ENCODE measurements at places on chromosomes 16 and 17. TPM values are rescaled to one million over a fixed set of nuclear protein-coding genes. Genes with fewer than 3 reads are reported as not detected.
A peak's percentile ranks its signal among the peaks of the same experiment; 100 is the strongest.

DNA sequence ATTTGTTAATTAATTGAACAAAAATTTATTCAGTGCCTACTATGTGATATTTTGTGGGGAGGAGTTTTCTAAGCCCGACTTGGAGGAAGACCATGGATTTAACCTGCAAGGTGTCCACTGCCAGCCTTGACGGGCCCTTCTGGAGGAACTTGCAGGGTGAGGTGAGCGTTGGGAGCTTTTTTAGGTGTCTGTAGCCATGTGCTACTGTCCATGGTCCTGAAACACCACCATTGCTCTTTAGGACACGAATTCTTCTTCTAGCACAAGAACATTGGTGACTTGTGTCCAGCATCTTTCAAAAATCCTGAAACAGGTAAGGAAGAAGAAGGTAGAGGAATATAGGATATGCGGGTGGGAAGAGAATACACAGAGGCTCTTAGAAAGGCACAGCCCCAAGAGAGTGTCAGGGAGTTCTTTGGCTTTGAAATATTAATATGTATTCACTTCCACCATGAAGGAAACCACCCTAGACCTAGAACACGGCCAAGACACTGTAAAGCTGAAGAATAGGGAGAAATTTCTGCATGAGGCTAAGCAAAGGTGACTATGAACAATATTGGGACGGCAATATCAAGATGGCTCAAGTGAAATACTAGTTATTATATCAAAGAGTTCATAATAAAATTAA lies 27.9 kb upstream of the OR4D1 start:
- peak; percentile 55 for DNase-seq

The GCSH gene
- total RNA-seq, result 22.2 TPM

DNA sequence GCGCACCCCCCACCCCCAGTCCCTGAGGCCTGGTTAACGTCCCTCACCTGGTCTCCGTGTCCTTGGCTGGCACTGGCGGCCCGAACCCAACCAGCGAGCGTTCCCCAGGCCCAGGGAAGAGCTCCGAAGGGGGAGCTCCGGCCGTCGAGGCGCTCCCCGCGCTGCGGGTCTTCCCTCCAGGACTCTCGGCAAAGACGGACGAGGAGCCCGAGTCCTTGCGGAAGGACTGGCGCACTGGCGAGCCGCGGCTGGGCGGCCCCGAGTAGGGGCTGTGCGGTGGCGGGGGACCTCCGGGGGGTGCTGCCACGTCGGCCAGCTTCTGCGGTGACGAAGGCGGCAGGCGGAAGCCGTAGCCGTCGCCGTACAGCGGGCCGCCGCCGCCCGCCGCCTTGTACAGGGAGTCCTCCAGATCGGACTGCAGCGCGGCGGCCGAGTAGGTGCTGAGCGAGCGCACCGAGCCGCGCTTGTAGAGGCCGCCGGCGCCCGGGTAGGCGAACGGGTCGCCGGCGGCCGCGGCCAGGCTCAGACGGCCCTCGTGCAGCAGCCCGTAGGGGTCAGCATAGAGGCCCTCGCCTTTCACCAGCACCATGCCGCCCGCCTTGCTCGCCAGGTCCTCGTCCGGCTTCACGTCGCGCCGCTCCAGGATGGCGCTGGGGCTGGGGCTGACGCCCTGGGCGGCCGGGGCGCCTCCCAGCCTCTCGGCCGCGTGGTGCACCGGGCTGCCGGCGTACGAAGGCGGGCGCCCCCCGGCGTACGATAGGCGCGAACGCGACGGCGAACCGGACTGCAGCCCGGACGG lies 44.1 kb downstream of the SRCIN1 start:
- DNase-seq, result no peak

The PMP22 gene
- total RNA-seq, result 165 TPM

- no peak for DNase-seq
Measured at GRCh38 chr17:4235372-4236279, 28.2 kb downstream of the ANKFY1 start.

GRCh38 chr17:30347488-30347887 lies 13.6 kb upstream of the TMIGD1 start:
- no peak for DNase-seq

The CYGB gene
- total RNA-seq, result 13.7 TPM

The HASPIN gene
- 1.9 TPM for total RNA-seq

The ABCC12 gene
- not detected for total RNA-seq

DNA sequence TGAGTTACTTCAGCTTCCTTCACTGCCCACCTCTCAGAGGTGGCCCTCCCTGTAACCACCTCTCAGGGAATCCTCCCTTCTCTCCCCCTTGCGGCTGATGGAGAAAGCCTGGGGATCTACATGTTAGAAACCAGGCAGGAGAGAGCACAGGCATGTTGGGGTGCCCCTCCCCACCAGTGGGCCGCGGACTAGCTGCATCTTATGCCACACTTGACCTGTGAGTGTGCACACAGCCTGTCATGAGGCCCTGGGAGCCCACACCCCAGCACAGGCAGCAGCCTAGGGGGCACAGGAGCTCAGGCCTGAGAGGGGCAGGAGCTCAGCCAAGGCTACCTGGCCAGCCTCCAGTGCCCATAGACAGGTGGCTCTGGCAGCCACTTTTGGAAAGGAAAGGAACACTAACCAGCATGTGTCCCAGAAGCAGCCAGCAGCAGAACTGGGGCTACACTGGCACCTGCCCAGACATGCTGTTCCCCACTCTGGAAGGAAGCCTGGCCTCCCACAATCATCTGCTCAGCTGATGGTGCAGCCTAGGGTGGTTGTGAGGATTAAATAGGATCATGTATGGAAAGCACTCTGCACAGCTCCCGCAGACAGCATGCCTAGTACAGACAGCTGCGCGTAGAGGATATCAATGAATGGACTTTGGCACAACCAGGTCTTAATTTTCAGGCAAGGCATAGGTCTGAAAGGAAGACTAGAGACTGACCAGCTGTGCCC lies 60.5 kb downstream of the TMEM132E start:
- no peak for DNase-seq

DNA sequence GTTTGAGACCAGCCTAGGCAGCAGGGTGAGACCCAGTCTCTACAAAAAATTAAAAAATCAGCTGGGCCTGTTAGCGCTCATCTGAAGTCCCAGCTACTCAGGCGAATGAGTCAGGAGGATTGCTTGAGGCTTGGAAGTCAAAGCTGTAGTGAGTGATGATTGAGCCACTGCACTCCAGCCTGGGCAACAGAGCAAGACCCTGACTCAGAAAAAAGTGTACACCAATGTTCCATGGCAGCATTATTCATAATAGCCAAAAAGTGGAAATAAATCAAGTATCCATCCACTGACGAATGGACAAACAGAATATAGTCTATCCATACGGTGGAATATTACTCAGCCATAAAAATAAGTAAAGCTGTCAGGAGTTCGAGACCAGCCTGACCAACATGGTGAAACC lies 2.6 kb downstream of the NMRAL1 start:
- DNase-seq, result no peak

The MYH2 gene
- total RNA-seq, result 0.05 TPM

GRCh38 chr17:79799174-79799537 lies 2.3 kb upstream of the CBX8 start:
- DNase-seq, result no peak

DNA sequence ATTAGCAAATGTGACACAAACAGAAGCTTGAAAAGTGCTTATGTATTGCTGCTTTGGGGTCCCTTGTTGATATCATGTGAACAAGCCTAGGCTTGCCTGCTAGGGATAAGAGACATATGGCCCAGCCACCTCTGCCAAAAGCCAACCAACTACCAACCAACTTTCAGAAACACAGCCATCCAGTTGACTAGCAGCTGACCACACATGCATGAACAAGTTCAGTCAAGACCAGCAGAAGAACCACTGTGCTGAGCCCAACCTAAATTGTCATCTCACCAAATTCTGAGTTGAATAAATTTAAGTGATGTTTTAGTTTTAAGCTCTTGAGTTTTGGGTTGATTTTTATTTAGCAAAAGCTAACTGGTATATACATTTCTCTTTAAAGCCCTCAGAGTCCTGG lies 3.5 kb downstream of the ERN2 start:
- DNase-seq, result no peak

DNA sequence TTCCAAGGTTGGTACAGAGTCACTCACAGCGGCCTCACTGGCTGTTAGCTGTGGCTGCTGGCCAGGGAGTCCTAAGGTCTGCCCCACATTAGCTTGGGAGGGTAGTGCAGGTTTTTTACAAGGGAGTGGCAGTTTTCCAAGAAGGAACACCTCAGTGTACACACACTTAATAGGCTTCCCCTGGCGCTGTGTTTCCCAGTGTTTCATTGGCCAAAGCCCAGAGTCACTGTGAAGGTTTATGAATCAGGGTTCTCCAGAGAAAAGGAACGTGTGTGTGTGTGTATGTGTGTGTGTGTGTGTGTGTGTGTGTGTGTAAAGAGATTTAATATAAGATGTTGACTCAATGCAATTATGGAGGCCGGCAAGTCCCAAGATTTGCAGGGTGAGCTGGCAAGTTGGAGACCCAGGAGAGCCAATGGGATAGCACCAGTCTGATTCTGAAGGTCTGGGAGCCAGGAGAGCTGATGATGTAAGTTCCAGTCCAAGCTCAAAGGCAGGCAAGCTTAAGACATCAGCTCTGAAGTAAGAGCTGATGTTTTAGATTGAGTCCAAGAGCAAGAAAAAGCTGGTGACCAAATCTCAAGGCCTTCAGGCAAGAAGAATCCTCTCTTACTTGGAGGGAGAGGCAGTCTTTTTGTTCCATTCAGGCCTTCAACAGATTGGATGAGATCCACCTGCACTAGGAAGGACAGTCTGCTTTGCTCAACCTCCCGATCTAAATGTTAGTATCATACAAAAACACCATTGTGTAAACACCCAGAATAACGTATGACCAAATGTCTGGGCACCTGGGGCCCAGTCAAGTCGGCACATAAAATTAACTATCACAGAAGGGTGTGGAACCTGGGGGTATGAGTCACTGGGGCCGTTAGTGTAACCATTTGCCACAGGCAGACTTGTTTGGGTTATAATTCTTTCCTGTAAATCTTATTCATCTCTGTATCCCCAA lies 206.8 kb downstream of the PRKCA start:
- no peak for DNase-seq

The PLEKHM1 gene
- 96.9 TPM for total RNA-seq

DNA sequence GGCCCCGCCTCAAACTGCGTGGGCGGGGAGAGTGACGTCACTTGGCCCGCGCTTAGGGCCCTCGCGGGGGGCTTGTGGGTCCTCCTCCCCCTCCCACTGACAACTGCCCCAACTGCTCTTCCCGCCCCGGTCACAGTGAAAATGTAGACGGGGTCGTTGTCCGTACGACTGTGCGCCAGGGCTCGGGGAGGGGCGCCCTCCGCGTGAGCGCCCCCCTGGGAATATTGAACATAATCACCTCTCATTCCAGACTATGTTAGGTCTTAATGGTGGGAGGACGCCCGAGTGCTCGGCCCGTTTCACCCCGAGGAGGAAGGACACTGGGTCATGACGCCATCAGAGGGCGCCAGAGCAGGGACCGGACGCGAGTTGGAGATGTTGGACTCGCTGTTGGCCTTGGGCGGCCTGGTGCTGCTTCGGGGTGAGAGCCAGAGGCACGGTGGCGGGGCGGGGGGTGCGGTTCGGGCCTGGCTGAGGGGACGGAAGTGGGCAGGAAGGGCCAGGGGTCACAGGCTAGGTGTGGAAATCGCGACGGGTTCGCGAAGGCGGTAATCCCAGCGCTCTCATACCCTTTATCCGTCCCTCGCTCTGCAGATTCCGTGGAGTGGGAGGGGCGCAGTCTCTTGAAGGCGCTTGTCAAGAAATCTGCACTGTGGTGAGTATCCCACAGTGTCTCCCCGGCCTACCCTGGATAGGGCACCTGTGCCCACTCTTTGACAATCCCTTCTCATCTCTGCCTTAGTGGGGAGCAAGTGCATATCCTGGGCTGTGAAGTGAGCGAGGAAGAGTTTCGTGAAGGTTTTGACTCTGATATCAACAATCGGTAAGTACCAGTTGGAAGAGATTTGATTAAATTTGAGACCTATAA lies at the start of gene ELP5:
TSS of gene ELP5 (plus strand) at position 40 of the 868 bp plus-strand sequence. CDS start at position 376, 336 bp downstream.
- DNase-seq, result peak; percentile 95

The PIPOX gene
- total RNA-seq, result 1.1 TPM

The IL34 gene
- 2.1 TPM for total RNA-seq

The KRT24 gene
- not detected for total RNA-seq

GRCh38 chr17:80453998-80454556 lies 22.3 kb downstream of the NPTX1 start:
- DNase-seq, result no peak

- DNase-seq, result no peak
Measured at GRCh38 chr17:81117672-81118198, 47.6 kb upstream of the PVALEF start.

DNA sequence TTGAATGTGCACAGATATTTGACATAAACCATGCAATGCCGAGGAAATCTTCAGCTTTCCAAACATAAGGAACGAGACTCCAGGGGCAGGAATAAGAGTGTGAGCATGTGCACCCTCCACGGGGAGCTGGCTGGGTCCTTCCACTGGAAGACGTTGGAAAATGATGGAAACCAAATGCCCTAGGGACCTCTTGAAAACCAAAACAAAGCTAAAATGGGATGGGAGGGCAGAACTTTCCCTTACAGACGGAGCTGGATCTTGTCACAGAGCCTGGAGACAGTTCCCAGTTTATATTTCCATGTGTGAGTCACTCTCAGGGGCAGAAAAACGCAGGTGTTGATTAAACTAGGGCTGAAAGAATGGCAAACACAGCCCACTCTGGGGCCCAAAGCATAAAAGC lies 34.4 kb upstream of the DNAH17 start:
- no peak for DNase-seq

DNA sequence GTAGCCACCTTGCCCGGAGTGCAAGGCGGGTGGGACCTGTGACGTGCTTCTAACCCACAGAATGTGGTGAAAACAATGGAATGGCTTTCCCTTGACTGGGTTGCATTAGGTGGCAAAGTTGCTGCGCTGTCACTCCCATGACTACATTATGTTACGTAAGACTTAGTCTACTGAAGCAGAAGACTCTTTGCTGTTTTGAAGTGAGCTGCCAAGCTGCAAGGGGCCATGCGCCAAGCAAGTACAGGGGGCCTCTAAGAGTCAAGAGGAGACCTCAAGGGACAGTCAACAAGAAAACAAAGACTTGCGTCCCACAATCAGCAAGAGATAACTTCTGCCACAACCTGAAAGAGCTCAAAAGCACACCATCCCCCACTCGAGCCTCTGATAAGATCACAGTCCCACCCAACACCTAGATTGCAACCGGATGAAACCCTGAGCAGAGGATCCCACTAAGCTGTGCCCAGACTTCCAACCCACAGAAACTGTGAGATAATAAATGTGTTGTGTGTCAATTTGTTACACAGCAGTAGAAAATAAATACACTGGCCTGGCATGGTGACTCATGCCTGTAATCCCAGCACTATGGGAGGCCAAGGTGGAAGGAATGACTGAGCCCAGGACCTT lies 16.5 kb downstream of the ANKRD11 start:
- no peak for DNase-seq

All from left lung (tissue), 14 donors.